ENCODE measurements at places on chromosomes 4 and X.

DNA sequence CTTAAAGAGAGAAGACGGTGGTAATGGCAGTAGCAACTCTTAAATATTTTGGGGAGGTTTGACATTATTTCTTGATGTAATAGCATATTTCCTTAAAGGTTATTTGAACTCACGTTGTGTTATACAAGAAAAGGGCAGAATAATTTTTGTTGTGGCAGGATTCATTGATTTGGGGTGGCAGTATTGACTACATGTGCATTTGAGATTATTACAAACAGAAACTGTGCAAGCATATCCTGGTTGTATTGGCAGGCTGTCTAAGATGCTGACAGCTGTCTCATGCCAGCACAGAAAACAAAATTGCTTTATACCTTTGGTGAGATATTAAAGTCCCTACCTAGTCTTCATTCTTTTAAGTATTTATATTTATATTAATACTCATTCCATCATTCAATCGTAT is 300.7 kb upstream of the MAGEC2 start:
- DNase-seq, result no peak

DNA sequence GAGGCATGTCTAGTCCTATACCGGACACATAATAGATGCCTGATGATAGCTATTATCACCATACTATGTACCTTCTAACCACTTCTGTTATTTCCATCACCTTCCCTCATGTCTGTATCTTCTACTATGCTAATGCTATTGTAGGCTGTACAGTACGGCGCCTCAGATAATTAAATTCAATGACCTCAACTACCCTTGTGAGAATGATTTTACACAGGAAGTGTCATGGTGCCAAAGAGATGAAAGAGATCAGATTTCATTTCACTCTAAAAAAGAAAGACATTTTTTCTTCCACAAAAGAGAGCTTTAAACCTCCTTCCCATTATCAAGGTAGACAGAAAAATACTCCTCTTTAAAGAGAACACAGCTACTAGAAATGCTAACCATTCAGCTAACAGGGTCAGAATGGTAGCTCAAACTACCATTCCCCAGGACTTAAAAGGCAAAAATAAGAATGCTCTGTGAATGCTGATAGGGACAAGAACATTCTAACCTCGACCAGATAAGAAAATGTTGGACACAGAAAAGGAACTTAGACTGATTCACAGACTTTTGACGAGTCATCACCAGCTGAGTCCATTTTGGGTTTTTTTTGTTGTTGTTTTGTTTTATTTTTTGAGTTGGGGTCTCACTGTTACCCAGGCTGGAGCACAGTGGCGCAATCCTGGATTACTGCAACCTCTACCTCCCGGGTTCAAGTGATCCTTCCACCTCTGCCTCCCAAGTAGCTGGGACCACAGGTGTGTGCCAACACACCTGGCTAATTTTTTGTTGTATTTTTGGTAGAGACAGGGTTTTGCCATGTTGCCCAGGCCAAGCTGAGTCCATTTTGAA is 99.2 kb upstream of the RAPGEF2 start:
- DNase-seq, result no peak

DNA sequence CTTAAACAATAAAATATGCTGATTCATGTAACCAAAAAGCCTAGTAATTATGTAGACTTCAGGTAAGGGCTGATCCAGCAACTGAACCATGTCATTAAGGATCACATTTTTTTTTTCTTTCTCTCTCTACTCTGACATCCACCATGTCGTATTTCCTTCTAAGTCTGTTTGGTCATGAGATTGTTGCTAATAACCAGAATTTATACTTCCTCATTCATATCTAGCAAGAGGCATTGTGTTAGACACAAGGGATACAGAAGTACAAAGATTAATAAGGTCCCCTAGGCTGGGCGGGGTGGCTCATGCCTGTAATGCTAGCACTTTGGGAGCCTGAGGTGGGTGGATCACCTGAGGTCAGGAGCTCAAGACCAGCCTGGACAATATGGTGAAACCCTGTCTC is 24.1 kb downstream of the PHEX start:
- no peak for DNase-seq

DNA sequence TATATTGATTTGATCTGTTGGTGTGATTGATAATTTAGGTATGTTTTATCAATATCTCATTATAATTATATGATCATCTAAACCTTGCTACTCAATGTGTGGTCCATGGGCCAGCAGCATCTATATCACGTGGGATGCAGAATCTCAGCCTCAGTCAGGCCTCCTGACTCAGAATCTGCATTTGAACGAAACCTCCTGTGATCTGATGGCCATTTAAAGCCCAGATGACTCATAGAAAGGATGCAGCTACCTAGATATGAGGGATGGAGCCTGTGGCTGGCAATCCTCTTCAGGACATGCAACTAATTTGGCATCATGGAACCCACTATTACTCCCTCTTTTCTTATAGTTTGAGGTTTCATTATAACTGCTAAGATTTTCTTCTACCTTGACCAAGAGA is 11.3 kb upstream of the CHRNA9 start:
- no peak for DNase-seq

DNA sequence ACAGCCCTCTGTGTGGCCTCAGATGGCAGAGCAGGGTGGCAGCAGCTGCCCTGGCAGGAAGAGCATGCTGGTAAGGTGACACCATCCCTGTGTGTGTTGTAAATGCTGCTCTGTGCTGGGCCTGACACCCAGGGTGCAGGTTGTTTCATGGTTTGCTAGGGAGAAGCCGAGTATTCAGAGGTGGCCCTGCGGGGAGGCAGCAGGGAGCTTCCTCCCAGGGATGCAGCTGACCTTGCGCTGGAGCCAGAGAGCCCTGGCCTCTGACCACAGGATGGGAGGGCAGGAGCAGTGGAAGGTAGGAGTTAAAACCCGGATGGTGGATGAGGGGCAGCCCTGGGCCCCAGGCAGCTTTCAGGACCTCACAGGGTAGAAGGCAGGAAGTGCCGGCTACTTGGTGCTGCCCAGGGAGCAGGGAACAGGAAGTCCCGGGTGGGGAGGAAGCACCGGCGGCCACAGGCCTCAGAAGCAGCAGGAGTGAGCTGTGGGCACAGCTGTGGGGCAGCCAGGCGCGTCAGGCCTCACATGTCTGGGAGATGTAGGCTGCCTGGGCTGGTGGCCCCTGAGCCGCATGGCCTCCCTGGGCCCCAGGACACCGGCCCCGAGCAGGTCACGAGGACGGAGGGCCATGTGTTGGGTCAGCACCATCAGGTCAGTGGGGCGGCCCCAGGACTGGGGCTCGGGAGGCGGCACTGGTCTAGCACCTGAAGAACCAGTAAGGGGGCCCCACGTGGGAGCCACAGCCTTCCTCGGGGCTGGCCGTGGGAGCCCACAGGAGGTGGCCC is 19.1 kb downstream of the SH3BP2 start:
- DNase-seq, result no peak

DNA sequence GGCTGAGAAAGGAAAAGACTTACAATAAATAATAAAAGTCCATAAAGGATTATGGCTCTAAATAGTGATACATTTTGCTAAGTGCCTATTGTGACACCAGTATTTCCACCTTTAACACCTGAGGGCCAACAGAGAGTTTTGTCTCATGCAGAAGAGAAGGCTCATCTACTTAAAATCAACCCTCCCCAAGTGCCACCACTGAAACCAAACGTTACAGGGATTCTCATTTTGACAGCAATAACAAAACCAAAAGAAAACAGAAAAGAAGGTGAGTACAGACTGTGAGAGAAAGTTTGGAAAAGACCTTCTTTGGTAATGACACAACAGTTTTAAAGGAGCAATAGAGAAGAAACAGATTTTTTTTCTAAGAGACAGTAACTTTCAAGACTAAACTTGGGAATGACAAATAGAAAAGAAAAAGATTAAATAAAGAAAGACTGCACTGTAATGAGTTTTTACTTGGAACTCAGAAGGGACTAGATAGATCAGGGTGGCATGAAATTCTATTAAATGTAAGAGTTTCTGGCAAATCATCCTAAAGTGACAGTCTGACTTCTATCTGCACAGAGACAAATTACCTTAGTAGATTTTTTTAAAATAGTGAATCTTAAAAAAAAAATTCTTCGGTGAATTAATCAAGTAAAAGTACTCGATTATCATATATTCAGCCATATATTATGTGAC is 109.7 kb downstream of the ZNF827 start:
- no peak for DNase-seq

DNA sequence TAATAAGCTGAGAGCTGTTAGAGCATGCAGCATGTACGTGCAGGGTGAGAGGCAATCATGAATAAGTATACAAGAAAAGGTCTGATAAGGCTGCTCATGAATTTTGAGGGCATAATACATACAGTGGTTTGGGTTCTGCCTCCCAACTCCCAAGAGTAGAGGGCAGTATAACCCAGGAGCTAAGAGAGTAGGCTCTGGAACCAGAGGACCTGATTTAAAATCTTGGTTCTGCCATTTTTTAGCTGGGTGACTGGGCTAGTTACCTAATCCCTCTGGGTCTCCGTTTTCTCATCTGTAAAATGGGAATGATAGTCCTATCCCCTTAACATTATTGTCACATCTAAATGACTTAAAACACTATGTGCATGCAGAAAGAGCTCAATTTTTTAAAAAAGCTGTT is 85.3 kb downstream of the LNX1 start:
- DNase-seq, result no peak
